ENCODE measurements at places on chromosomes 12 and 14.

DNA sequence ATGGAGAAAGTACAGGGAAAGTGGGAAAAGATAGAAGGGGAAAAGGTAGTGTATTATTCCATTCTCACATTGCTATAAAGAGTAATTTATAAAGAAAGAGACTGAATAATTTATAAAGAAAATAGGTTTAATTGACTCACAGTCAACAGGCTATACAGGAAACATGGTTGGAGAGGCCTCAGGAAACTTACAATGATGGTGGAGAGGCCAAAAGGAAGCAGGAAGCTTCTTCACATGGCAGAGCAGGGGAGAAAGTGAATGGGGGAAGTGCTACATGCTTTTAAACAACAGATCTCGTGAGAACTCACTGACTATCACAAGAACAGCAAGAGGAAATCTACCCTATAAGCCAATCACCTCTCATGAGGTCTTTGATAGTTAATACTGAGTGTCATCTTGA, 725.0 kb upstream of the FLRT2 start:
- DNase-seq = no peak

GRCh38 chr14:22538671-22539228, 50.3 kb downstream of the DAD1 start:
- DNase-seq = no peak

GRCh38 chr14:58747181-58747580, 109.4 kb downstream of the DACT1 start:
- DNase-seq = peak; percentile 92

DNA sequence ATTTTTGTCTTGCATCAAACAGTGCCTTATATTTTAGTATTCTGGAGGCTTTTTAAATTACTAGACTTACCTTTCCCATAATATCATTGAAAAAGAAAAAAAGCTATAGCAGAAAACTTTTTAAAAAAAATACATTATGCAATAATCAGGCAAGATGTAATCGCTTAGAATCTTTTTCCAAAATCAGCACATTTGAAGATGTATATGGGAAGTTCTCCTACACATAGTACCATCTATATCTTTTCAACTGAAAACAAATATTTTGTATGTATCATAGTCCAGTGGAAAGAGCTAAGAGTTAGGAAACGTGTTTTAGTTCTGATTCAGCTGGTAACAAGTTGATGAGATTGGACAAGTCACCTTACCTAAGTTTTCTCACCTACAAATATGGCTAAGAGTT, 70.6 kb downstream of the SLC41A2 start:
- DNase-seq = no peak

DNA sequence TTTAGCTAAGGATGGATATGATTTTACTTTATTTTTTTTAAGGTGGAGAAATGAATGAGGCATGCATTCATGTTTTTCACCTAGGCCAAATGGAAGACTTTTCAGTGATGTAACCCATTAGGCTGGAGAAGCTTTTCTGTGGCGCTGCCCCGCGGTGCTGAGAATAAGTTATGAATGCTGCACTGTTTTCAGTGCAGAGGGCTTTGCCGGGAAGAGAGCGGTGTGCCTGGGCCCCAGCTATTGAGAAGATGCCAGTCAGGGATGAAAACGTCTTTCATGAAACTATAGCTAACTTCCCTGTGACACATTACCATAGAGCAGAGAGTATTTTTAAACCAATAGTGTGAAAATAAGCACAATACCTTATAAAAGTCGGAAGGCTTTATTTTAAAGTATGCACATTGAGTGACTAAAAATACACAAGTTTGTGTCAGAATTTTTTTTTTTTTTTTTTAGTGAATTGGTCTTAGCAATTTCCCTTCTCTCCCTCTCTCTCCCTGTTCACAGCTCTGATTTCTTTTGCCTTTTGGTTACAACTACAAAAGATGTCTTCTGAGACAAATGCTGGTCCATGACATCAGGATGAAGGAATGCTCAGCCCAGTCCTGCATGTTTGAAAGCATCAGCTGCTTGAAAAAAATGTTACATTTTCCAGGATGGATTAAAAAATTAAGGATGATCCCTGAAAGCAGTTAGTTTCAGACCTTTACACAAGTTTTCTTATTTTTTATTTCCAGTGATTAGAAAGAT, 48.3 kb downstream of the NPAS3 start:
- DNase-seq = peak; percentile 42

- DNase-seq = peak; percentile 89
These were observed 4.6 kb upstream of the LRP1-AS start for GRCh38 chr12:57151741-57152630.

DNA sequence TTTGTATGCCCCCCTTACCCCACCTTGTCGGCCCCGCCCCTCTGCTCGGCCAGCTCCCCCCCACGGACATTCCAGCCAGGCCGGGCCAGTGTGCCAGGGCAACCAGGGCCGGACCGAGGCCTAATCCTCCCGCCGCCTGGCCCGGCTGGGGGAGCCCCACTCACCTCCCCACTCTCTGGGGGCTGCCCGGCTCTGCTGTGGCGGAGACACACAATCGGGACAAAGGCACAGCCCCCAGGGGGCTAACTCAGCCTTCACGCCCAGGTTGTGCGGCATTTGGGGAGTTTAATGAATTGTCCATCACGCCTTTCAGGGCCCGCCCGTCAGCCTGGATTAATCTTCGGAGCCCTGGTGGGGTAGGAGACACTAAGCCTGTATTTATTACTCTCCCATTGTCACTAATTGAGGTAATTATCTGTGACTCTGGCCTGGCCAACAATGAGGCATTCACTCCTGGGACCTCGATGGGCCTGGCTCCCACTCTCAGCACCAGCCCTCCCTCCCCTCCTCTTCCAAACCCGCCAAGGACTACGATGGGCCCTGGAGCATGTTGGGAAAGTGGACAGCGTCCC, 8.7 kb downstream of the WNT1 start:
- DNase-seq = no peak

DNA sequence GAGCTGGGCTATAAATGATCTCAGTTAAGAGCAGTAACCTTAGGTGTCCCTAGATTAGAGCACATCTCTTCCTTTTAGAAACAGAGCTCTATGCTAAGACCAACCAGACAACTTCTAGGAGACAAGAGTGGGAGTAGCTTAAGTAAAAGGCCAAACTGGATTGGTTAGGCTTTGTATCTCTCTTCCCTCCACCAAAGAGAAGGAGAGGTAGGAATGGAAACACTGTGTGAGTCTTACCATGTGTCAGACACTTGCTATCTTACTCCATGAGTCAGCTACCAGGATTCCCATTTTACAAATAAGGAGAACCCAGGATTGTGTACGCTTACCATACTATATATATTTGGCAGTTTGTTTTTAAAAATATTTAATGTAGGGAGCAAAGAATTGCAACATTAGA, 122.9 kb downstream of the PAX9 start:
- DNase-seq = no peak

GRCh38 chr14:75277815-75278421, 710 bp upstream of the FOS start:
- DNase-seq = no peak

DNA sequence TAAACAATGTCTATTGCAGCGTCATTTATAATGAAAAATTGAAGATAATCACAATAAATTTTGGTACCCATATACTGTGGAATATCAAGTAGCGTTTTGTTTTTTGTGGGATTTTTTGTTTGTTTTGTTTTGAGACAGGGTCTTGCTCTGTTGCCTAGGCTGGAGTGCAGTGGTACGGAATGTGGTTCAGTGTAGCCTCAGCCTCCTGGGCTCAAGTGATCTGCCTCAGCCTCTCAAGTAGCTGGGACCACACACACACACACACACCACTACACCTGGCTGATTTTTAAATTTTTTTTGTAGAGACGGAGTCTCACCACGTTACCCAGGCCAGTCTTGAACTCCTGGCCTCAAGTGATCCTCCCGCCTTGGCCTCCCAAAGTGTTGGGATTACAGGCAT, 6.6 kb downstream of the ZNF664 start:
- DNase-seq = no peak

- peak; percentile 14 for DNase-seq
These were observed 24.1 kb upstream of the PLEKHG3 start for GRCh38 chr14:64680013-64680713.

GRCh38 chr14:72619111-72619571, 274.8 kb downstream of the DPF3 start:
- no peak for DNase-seq

DNA sequence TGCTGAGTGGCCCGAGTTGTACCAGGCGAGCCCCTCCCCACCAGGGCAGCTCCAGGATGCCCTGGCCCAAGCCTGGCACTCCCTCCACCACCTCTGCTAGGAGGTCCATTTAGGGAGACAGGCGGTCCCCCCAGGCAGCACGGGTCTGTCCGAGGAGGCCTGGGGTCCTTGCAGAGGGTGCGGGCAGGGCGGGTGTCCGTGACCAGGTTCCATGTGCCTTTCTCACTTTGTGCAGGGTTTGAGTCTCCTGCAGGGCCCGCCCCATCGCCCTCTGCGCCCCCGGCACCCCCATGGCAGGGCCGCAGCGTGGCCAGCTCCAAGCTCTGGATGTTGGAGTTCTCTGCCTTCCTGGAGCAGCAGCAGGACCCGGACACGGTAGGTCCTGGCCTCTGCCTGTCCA, 56.8 kb upstream of the TSPAN9 start:
- no peak for DNase-seq

DNA sequence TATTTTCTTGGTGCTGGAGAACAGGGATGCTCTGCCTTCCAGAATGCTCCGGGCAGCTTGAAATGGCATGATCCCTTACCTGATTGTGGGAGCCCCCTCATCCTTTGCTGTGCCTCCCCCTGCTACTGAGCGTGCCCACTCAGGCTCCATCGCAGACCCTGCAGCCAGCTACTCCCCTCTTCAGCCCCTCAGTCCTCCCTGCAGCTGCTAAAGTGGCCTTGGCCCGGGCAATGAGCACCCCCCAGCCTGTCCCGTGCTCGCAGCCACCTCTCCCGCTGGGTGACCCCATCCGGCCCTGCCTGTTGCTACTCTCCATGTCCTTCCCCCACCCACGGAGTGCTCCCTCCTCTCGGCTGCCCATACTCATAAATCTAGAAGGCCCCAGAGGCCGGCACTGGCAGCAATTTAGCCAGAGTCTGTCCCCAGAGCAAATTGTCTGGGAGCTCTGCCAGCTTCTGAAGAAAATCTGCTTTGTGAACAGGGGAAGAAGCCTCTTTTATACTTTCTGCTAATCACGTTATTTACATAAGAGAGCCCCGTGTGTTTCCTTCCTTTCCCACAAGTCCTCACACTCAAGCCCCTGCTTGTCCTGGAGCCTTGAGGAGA, 143.7 kb upstream of the FRMD6 start:
- peak; percentile 78 for DNase-seq

DNA sequence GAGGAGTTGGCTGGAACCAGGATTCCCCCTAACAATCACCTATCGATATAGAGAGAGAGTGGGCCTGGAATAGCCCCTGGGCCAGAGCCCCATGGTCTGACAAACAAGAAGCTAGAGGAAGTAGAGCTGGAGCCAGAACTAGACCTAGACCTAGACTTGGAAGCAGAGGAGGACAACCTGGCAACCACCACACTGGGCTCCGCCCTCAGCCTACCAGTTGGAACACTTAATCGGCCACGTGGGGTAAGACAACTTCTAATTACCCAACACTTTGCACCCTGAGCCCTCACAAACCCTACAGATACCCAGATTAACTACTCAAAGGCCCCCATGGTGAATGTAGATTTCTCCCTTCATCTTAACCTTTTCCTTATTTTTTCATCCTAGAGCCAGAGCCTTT, 4.6 kb upstream of the PA2G4 start:
- no peak for DNase-seq

DNA sequence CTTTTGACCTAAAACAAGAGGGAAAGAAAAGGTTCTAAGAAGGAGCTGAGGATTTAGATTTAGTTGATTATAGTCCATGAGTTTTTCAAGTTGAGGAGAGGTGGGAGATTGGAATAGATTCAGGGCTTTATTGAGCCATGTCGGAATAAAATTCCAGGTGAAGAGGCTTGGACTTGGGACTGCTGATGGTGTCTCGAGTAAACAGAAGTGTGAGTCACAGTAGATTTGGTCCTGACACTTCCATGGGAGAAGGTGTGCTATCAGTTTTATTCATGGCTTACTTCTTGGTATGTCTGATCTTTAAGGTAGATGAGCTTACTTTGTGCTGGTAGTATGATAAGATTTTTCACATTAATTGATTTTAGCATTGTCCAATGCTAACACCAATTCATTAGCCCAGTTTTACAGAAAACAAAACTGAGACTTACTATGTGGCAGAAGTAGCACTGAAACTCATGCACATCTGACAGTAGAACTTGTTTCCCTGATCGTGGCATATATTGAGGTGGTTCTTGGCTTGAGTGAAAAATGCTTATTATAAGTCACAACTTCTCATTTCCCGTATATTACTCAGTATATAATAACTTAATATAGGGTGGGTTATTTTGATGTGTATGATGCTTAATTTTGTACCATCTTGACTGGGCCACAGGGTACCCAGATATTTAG, 172.4 kb upstream of the IGF1 start:
- no peak for DNase-seq

DNA sequence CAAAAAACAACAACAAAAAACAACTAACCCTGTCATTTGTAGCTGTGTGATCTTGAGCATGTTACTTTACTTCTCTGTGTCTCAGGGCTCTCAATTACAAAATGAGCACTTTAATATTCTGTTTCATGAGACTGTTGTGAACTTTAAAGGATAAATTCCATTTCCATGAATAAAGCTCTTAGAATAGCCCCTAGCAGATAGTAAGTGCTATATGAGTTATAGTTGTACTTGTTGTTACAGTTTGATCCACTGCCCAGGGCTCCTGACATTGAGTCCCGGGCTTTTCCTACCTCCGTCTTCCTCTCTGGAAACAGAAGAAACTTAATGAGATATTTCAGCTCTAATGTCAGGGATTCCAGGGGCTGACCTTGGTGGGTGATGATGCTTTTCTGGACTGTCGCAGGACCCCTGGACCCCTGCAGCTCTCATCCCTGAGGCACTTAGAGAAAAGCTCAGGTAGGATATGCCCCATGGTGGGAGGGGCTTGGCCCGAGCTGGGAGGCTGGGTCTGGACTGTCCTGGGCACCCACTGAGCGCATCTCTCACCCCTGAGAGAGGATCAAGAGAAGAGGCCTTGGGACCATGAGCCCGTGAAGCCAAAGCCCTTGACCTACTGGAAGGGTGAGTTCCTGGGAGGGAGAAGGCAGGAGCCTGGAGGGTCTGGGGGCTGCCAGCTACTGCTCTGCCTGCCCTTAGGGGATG, 5.1 kb downstream of the P3H3 start:
- no peak for DNase-seq

DNA sequence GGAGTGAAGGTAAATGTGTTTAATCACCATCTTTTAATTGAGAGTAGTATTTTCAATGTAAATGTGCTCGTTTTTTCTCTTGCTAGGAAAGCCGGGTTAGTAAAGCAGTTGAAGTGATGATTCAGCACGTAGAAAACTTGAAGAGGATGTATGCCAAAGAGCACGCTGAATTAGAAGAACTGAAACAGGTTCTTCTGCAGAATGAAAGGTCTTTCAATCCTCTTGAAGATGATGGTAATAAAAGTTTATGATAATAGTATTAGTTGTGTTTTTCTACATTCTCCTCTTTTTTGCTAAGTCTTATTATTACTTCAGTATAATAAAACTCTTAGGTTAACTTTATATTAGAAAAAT, 93.9 kb downstream of the DNAI7 start:
- no peak for DNase-seq

DNA sequence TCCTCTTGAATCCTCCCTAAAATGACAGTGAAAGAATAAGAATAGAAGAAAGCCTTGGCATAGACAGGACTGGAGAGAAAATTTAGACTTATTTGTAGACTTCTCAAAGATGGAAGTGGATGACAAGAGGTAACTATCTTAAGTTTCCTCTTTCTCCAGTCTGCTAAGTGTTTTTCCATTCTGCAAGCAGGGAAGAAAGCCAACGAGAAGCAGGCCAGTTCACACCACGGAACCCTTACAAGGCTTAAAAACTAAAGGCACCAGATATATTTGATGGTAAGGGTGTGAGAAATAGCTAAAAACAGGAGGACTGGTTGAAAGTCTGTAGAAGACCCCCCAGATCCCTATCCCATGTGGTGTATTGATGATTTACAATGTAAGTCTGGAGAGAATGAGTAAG, 82.9 kb upstream of the GPHB5 start:
- DNase-seq = no peak
